ENCODE measurements at places on chromosomes 3 and 15. TPM values are rescaled to one million over a fixed set of nuclear protein-coding genes. Genes with fewer than 3 reads are reported as not detected.

The GHRL gene
- total RNA-seq, result not detected

The CFAP92 gene
- not detected for total RNA-seq

The CASR gene
- not detected for total RNA-seq

The ACP3 gene
- total RNA-seq, result not detected

The PDZRN3 gene
- total RNA-seq, result 0.22 TPM

The HOMER2 gene
- total RNA-seq, result 48.8 TPM

The ICE2 gene
- total RNA-seq, result 17.8 TPM

The SOX14 gene
- not detected for total RNA-seq

The ROBO1 gene
- 21.6 TPM for total RNA-seq

The LINS1 gene
- total RNA-seq, result 10.3 TPM

The MOBP gene
- not detected for total RNA-seq

The ARPP21 gene
- total RNA-seq, result not detected

The DAZL gene
- total RNA-seq, result not detected

The PXK gene
- 12.4 TPM for total RNA-seq

The RETNLB gene
- not detected for total RNA-seq

The NEK10 gene
- 0.06 TPM for total RNA-seq

GRCh38 chr3:111194048-111194447 is 122.4 kb downstream of the NECTIN3 start:
- DNase-seq, result no peak

GRCh38 chr3:23253214-23253613 is 50.1 kb downstream of the UBE2E2 start:
- no peak for DNase-seq

DNA sequence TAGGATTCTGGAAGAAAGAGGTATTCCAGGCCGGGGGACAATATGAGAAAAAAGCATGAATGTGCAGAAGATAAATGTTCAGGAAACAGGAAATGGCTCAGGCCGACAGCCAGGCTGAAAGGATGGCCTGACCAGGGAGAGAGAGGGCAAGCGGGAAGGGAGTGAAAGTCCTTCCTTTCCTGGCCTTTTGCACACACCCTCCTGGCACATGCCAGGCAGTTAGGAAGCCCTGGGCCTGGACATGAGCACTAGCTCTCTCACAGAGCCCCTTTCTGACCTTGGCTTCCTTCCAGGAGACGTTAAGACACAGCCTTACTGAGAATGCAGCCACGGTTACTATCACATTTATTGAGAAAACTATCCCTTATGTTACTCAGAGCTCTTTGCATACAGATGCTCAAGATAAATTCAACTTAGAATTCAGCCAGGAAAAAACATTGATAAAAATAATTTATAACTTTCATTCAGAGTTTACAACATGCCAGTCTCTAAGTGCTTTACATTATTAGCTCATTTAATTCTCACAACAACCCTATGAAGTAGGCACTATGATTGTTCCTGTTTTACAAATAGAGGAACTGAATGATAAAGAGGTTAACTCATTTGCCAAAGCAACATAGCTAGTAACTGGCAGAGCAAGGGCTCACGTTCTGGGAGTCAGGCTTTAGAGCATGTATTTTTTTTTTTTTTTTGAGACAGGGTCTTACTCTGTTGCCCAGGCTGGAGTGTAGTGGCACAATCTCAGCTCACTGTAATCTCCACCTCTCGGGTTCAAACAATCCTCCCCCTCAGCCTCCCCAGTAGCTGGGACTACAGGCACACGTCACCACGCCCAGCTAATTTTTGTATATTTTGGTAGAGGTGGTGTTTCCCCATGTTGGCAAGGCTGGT is 39.4 kb upstream of the SMAD3 start:
- no peak for DNase-seq

DNA sequence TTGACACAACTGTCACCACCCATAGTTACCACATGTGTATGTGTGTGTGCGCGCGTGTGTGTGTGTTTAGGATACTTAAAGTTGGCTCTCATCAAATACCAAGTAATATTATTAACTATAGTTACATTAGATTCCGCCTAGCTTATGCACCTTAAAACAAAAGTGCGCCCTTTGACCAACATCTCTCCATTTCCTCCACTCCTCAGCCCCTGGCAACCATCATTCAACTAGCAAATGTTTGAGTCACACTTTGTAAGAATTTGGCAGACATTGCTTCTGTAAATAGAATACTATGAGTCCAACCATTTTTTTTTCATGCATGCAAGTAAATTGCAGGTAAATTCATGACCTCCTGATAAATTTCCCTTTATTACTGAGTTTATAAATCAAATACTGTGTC is 169.3 kb downstream of the GBE1 start:
- DNase-seq, result no peak

DNA sequence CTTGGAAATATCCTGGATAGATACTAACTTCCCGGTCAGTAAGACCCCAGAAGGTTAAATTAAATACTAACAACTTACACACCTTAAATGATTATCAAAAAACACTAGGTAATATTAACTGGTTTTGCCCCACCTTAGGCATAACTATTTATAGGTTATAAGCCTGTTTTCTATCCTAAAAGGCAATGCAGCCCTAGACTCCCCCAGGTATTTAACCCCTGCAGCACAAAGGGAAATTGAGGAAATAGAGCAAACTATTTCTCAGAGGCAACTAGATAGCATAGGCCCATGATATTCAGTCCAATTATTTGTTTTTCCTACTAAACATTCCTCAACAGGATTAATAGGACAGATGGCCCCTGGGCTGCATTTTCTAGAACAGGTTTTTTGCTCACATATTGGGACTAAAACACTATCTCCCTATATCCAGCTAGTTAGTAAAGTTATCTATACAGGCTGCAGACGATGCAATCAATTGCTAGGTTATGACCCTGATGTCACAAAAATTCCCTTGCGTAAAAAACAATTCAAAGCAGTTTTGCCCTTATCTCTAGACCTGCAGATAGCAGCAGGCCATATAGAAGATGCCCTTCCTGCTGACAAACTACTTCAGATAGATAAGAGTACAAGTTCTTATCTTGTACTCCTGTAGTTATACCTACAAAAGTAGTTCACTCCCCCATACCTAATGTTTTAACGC is 221.3 kb downstream of the DTWD1 start:
- no peak for DNase-seq

DNA sequence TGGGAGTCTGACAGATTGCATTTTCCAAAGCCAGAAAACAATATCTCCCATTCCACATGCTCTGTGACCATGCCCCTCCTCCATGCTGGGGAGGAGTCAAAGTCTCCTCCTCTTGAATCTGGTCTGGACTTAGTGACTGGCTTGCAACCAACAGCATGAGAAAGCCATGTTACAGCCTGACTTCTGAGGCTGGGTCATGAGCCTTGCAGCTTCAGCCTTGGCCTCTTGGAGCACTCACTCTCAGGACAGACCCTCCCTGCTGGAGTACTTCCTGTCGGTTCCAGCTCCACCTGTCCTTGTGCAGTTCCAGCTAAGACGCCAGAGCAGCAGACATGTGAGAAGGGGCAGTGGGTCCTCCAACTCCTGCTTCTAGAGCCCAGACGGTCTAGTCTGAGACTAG is 49.7 kb upstream of the RBSN start:
- no peak for DNase-seq

- DNase-seq, result no peak
Observed at GRCh38 chr3:14806641-14807263, 12.0 kb upstream of the FGD5 start.

DNA sequence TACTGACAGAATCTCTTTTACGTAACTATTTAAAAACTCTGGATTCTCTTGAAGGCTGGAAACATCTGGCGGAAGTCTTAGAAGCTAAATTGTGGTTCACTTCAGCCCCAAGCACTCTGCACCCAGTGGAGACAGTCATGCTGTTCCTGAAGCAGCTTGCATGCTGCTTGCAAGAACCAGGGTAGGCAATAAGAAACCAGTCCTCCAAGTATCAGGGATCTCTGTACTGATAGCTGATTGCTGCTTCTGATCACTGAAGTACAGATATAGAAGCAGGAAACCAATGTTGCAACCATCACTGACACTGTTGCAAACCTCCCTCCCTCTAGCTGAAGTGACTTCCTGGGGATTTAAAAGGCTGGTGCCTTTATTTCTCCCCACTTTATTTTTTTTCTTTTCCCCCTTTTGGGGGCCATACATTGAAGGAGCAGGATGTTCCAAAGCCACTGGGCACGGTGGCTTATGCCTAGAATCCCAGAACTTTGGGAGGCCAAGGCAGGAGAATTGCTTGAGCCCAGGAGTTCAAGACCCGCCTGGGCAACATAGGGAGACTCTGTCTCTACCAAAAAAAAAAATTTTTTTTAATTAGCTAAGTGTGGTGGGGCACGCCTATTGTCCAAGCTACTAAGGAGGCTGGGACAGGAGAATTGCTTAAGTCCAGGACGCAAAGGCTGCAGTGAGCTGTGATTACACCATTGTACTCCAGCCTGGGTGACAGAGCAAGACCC is 15.3 kb downstream of the SPCS1 start:
- DNase-seq, result no peak

DNA sequence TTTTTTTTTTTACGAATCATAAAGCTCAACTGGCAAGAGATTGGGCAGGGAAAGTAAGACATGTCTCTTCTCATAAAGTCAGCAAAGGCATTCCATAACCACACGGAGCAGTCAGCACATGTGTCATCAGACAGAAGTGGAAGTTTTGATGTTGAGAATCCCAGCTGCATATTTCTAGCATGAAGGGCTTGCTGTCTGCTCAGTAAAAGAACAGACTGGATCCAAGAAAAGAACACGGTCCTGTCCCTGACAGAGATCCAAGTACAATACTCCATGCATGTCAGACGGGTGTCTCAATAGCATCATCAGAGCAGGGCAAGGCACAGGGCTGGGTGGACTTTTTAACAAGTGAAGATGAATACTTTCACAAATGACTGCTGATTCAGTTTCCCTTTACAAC is 38.2 kb downstream of the ABI3BP start:
- no peak for DNase-seq

DNA sequence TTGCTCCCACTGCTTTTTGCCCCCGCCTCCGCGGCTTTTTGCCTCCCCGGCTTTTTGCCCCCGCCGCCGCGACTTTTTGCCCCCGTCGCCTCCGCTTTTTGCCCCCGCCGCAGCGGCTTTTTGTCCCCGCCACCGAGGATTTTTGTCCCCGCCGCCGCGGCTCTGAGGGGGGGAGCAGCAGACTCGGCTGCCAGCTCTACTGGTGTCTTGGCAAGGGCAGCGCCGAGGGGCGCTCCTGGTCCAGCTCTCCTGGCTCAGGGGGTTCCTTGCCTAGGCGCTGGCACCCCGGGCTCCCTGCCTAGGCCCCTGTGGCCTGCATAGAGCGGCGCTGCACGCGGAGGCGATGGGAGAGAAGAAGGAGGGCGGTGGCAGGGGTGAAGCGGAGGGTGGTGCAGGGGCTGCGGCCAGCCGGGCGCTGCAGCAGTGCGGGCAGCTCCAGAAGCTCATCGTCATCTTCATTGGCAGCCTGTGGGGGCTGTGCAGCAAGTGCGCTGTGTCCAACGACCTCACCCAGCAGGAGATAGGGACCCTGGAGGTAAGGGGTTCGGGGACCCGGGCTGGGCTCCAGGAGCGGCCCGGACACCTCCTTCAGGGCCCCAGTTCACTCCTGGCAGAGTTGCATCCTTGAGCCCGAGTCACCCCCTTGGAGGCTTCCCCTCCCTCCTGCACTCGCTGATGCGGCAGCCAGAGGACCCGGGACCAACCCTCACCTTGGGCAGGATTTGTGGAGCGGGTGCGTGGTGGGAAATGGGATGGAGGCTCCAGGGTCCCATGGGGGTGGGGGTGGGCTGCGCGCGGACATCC is 642.4 kb downstream of the GOLGA6L6 start:
- no peak for DNase-seq

- DNase-seq, result no peak
Observed at GRCh38 chr15:38192496-38192895, 60.1 kb upstream of the SPRED1 start.

DNA sequence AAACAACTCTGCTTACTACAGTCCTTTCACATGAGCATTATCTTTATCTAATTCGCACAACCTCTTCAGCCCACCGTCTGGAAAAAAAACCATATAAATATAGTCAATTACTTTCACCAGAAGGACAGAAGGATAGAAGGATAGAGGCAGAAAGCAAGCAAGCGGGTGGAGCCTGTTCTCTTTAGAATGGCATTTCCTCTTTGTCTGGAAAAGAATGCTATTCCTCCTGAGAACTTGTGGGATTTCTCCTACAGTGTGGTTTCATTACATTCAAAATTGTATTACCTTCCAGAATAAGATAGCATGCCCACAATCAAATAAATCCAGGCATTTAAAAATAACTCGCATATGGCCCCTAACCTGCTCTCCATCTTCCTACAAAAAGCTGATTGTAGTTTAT is 23.1 kb downstream of the SLC30A4 start:
- no peak for DNase-seq

DNA sequence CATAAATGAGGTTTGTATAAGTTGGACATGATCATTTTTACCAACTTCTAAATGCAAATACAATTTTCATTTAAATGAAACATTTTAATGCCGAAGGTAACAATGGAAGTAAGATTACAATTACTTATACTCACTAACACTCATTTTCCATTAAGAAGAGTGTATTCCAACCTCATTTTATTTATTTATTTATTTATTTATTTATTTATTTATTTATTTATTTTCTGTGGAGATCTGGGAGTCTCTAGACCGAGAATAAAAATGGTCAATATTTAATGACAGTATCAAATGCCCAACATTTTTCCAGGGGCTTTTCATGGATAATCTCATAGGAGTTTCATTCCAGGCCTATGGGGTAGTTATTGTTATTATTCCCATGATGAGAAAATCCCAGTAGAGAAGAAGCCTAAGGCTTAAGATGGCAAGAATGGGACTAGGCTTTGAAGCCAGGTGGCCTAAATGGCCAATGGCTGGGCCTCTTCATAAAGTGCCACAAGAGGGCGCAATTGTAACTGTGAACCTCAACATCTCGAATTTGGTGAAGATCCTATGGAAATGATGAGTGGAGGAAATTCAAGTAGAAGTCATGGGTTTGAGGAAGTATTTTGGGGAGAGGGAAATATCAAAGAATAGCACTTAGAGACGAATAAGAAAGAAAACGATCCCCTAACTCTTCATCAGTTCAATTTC is 21.3 kb downstream of the VGLL3 start:
- DNase-seq, result no peak

GRCh38 chr3:127124120-127124519 is 68.8 kb upstream of the PRR23E start:
- no peak for DNase-seq

DNA sequence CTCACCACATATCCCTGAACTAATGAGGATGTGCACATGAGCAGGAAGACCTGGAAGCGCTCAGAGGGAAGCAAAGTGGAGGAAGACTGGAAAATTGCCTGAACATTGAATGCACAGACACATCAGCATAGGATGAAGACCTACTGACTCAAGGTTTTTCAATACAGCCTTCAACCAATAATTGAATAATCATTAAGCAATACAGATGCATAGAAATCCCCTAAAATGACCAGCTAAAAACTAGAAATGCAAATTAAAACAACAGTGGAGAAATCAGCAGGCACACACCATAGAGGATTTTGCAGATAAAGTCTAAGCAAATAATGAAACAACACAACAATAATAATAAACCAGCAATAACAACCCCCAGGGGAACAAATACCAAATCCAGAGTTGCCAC is 80.4 kb downstream of the CEP152 start:
- no peak for DNase-seq

GRCh38 chr3:38297947-38298711 is 16.0 kb downstream of the SLC22A14 start:
- no peak for DNase-seq
